ENCODE measurements at places on chromosomes 7 and 10. TPM values are rescaled to one million over a fixed set of nuclear protein-coding genes. Genes with fewer than 3 reads are reported as not detected.

- no peak for DNase-seq
These were observed 471 bp downstream of the MGMT start for GRCh38 chr10:129467359-129468064.

The C10orf105 gene
- total RNA-seq: 0.14 TPM

The GOLGA7B gene
- total RNA-seq: not detected

- DNase-seq: no peak
These were observed 109.2 kb downstream of the SND1 start for GRCh38 chr7:127761196-127761595.

Data from thoracic aorta (tissue), 2 donors.